Activated naive CD4-positive, alpha-beta T cell treated with anti-CD3 and anti-CD28 coated beads, Interleukin-2, amount 50 U/mL, for 16 hours (primary cell): ENCODE measurements at places on chromosomes 12 and 14.

GRCh38 chr12:103639983-103640382 lies 52.9 kb downstream of the STAB2 start:
- DNase-seq: no peak

DNA sequence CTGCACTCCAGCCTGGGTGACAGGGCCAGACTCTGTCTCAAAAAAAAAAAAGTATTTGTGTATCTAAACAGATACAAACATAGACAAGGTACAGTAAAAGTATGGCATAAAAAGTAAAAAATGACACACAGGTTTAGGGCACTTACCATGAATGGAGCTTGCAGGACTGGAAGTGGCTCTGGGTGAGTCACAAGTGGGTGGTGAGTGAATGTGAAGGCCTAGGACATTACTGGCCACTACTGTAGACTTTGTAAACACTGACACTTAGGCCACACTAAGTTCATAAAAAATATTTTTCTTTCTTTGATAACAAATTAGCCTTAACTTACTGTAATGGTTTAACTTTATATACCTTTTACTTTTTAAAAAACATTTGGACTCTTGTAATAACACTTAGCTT lies 38.0 kb upstream of the EIF5 start:
- DNase-seq: no peak

GRCh38 chr12:85393606-85394005 lies 113.6 kb downstream of the ALX1 start:
- DNase-seq: no peak

GRCh38 chr12:125172231-125172850 lies 107.1 kb downstream of the AACS start:
- DNase-seq: no peak

DNA sequence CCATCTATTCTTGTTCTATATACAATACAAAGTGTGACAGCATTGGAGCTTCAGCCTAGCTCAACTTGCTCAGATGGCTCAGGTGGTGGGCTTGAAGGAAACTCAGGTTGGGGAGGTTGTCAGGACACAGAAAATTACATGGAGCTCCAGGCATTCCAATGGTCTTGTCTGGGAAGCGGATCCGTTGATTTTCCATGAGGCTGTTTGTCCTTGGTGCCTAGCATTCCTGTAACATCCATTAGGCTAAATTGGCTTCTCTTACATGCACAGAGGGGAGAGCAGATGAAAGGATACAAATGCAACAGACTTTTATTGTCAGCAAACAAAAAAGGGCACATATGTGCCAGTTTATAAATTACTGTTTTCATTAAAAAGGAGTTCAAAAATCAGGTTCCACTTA lies 75.5 kb upstream of the OTX2 start:
- DNase-seq: no peak

GRCh38 chr12:122889761-122890520 lies 6.0 kb downstream of the VPS37B start:
- DNase-seq: no peak

- no peak for DNase-seq
These were observed 9.8 kb upstream of the PHLDA1 start for GRCh38 chr12:76041406-76041805.

GRCh38 chr14:58954901-58955861 lies 233.3 kb upstream of the DAAM1 start:
- DNase-seq: no peak

- DNase-seq: no peak
These were observed 22.8 kb downstream of the BDKRB2 start for GRCh38 chr14:96227428-96227827.

- no peak for DNase-seq
These were observed 1348.9 kb upstream of the FLRT2 start for GRCh38 chr14:84181072-84181471.

DNA sequence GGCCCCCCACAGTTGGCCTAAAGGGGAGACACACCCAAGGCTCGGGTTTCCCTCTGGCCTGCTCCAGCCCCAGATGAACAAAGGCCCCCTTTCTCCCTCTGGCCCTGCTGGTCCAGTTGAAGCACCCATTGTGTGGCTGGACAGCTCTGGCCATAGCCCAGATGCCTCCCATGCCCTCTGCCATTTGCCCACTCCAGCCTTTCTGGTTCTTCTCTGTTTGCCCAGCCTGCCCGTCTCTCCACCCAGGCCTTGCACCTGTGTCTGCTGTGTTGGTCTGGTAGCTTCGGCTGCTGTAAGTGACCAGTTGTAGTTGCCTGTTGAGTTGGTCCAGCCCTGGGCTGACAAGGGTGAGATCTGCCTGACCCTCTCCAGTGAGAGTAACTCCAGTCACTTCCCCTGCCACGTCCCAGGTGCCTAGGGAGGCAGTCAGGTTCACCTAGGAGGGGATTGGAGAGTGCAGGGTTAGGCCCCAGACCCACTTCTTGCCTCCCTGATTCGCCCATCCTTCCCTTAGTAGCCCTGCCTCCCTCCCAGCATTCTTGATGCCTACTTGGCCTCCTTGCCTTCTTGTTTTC lies 3.0 kb downstream of the B4GALNT1 start:
- DNase-seq: no peak

DNA sequence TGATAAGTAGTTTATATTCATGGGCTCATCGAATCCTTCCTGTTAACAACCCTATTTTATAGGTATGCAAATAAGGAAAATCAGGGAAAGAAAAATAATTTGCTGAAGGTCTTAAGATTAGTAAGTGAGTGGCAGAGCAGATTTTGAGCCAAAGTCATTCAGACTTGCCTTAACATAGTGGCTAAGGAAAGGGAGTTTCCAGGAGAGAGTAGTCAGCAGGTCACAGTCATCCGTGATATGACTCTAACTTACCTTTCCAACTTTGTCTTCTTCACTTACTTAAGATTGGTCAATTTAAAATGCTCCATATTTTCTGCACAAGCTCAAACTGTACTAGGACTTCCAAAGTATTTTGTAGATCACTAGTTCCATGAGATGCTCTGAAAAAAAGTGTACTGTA lies 46.6 kb downstream of the AKAP6 start:
- no peak for DNase-seq

- DNase-seq: no peak
These were observed 334.4 kb downstream of the EMP1 start for GRCh38 chr12:13530966-13531365.

DNA sequence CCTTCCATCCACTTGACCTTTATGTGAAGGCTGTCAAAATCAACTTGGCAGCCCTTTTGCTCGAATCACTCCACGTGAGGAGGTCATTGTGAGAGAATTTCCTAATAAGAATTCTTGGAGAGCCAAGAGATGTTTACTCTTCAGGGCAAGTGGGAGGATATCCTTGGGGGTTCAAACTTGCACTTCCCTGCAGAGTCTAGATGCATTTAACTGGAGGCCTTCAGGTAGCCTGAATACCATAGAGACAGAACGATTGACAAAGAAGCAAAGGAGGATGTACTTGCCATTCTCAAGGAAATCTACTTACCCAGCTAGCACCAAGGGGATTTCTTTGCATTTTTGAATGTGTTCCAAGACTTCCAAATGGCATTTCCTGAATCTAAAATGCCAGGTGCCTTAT lies 1702.6 kb upstream of the FLRT2 start:
- no peak for DNase-seq

GRCh38 chr12:26686408-26686807 lies 146.6 kb downstream of the ITPR2 start:
- DNase-seq: no peak
